ENCODE measurements at places on chromosomes 13 and 19.
A peak's percentile ranks its signal among the peaks of the same experiment; 100 is the strongest.

DNA sequence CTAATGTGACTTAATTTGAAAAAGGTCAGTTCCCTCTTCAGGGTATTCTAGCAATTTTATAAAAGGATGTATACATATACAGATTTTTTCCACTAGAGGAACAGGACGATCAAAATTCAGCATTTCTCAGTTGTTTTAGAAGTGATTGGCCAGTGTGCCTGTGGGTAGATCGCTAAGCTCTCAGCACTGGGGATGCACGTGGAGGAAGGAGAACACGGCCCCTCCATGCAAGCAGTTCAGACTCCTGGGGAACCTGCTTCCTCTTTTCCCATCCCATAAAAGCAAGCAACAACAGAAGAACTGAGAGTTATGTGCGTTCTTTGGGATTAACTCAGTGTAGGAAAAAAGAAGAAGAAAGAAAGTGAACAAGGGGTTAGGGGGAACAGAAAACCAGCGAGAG lies 328.8 kb downstream of the FOXO1 start:
- no peak for DNase-seq

DNA sequence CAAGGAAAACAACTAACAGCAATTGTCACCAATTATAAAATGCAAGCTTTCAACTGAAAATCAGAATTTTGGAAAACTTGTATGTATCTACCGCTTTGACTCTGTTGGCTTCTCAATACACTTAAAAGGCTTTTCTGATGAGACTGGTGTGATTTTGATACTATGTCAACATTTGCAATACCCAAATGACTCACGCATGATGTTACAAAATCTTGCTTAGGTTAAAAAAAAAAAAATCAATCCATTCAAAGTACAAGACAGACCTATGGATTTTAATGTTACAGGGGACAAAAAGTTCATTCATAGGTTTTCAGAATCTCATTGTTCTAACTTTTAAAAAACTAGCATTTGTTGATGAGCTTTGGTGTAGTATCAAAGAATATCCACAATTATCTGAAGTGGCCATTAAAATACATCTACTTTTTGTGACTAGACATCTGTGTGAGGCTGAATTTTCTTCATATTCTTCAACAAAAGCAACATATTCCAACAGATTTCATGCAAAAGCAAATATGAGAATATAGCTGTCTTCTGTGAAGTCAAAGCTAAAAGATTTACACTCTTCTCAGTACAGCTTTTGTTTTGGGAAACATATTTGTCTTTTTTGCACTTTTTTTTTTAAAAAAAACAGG lies 10.7 kb downstream of the ELF1 start:
- no peak for DNase-seq

GRCh38 chr13:77118134-77118533 lies 91.2 kb upstream of the FBXL3 start:
- no peak for DNase-seq

- no peak for DNase-seq
These were observed 6.9 kb downstream of the FUT2 start for GRCh38 chr19:48702701-48703100.

GRCh38 chr13:23986619-23987018 lies 89.3 kb upstream of the C1QTNF9B start:
- DNase-seq = no peak

DNA sequence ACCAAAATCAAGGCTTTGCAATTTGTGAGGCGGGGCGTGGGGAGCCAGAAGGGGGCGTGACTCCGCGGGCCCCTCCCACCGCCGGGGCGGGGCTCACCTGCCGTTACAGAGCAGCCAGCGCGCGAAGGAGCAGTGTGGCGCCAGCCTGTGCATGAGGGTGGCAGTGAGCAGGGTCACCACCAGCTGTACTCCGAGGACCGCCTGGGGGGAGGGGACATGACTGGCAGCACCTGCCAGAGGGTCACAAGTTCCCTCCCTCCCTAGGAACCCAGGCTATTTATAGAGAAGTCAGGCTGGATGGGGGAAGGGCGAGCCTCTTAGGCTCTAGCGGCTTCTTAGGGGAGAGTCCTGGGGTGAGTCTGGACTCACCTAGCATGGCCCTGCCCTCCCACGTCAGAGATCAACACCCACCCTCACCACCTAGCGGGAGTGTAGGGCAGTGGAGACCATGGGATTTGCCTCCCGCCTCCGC lies 3.6 kb downstream of the TMEM161A start:
- no peak for DNase-seq

GRCh38 chr19:46225558-46226004 lies 4.0 kb upstream of the IGFL1 start:
- DNase-seq = peak; percentile 4

DNA sequence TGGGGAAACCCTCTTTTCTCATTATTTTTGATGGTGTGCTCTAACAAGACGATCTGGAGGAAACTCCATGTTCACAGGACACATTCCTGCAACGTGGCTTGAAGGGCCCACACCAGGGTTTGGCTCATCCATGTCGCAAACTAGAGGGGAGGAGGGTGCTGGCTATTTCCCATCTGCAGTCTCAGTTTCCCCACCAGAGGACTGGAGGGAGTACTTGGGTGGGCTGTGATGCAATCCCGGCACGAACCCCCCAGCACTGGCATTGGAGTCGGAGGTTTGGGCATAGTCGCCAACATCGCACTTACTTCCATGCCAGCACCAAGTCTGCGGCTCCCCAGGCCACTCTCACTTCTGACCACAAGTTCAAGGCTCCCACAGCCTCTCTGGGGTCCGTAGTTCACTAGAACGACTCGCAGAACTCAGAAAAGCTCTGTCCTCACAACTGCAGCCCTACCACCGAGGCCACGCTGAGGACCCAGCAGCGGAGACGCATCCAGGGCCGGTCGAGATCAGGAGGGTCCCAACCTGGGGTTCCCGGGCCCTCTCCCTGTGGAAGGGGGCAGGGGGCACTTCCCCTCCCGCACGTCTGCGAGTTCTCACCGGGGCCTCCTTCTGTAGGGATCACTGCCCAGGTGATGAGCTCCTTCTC lies 165.6 kb upstream of the SOX1 start:
- no peak for DNase-seq

DNA sequence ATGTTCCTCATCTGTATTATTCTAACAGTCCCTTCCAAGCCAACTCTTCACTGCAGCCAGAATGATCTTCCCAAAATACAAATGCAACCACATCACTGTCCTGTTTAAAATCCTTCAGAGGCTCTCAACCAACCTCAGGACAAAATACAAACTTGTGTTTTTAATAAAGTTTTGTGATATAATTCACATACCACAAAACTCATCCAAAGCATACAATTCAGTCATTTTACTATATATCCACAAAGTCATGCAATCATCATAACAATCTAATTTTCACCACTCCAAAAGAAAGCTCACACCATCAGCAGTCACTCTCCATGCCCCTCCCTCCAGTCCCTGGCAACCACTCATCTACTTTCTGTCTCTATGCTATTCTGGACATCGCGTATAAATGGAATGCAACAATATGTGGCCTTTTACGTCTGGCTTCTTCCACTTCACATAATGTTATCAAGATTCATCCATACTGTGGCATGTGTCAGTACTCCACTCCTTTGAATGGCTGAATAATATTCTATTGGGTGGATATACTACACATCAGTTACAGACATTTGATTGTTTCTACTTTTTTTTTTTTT lies 81.7 kb upstream of the DOCK9 start:
- DNase-seq = no peak

GRCh38 chr19:49475191-49475917 lies 1.3 kb downstream of the FLT3LG start:
- no peak for DNase-seq

GRCh38 chr13:20716951-20717350 lies 13.5 kb downstream of the IL17D start:
- DNase-seq = no peak

DNA sequence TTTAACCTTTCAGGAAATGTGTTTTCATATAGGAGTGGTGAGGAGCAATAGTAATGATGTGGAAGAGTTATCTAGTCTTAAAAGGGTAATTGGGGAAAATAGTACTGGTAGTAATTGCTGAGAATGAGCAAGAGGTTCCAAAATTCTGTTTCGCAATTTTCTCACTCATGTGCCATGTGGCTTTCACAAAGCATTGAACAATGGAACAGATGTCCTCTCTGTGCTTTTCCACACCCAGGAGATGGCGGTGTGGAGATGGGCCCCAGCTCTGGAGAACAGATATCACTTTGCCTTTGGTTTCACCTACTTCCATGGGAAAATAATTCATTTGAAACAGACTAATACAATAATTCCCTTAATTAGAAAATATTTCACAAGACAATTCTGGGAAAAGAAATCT lies 170.0 kb upstream of the SLC10A2 start:
- DNase-seq = no peak

DNA sequence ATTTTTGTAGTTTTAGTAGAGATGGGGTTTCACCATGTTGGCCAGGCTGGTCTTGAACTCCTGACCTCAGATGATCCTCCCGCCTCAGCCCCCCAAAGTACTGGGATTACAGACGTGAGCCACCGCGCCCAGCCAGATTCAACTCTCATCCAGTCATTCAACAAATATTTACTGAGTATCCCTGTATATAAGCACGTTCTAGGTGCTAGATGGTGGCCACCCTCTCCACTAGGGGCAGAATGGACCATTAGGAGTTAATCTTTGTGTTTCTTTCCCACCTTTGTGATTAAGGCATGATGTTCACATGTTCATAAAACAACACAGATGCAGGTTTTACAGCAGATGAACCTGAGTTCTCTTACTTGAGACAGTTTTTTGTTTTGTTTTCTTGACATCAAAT lies 7.3 kb downstream of the SHKBP1 start:
- DNase-seq = peak; percentile 3

- no peak for DNase-seq
These were observed 141.3 kb downstream of the RNF17 start for GRCh38 chr13:24905242-24905641.

DNA sequence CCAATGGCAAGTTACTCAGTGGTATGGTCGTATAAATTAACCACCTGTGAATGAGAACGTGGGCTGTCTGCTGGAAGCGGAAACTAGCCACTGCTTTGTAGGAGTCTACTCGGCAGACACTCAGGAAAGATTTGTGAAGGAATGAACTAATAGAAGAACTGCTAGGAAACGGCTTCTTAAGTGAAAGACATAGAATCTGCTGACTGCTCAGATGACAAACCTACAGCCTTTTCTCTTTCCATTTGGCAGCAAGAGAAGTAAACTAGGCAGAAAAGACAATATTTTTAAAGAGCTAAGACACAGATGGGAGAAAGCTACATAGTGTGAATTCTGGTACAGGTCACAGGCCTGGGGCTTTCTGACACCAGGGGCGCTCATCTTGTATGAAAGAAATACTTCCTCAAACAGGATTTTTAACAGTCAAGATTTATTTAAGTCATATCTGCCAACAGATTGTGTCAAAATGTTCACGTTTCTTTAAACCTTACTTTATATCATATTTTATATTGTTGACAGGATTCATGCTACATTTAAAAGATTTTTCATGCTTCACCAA lies 78.4 kb downstream of the MIPEP start:
- DNase-seq = peak; percentile 0

GRCh38 chr13:105915146-105915850 lies 620.2 kb downstream of the EFNB2 start:
- no peak for DNase-seq

- DNase-seq = no peak
These were observed 1.1 kb downstream of the KEAP1 start for GRCh38 chr19:10501971-10502523.

DNA sequence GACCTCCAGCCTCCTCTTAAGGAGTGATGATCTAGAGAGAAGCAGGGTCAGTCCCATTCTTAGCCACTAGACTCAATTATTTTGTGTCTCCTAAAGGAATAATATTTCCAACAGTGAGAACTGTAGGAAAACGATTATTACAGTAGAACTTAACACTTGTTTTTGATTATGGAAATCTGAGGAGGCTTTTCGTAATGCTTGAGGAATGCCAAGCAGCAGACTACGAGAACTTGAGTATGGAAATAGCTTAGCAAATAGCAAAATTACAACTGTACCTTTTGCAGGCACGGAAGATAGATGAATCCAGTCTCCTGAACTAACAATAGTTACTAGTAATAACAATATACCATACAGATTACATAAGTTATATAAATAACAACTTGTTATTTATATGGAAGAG lies 12.2 kb downstream of the BRD4 start:
- DNase-seq = no peak

GRCh38 chr13:68927387-68928026 lies 1180.1 kb upstream of the ATXN8OS start:
- DNase-seq = peak; percentile 40

DNA sequence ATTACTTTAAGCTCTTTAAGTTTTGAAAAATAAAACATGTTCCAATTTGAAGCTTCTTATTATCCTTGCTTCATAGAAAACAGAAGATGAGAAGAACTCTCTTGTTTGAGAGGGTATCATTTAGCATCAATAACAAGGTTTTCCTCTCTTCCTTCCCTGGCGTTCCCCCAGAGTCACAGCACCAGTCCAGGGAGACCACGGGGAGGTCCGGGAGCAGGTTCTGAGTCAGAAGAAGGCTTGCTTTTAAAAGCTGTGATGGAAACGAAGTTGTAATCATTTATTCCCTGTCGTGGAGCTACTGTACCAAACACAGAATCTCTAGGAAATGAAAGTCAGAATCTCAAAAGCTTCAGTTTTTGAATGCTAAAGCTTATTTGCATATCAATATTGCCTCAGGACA lies 174.0 kb upstream of the LSM14A start:
- DNase-seq = no peak

GRCh38 chr13:102012299-102013293 lies 389.3 kb downstream of the FGF14 start:
- DNase-seq = no peak

DNA sequence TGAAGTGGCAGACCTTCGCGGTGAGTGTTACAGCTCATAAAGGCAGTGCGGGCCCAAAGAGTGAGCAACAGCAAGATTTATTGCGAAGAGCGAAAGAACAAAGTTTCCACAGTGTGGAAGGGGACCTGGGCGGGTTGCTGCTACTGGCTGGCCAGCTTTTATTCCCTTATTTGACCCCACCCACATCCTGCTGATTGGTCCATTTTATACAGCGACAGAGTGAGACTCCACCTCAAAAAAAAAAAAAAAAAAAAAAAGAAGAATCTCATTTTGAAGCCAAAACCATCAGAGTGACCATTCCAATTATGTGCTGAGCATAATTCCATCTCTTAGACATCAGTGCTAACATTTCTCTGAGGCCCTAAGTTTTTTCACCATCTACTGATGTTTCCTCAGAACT lies 1.9 kb upstream of the ZNF552 start:
- DNase-seq = no peak

- no peak for DNase-seq
These were observed 16.6 kb downstream of the OLFM4 start for GRCh38 chr13:53045189-53045588.

DNA sequence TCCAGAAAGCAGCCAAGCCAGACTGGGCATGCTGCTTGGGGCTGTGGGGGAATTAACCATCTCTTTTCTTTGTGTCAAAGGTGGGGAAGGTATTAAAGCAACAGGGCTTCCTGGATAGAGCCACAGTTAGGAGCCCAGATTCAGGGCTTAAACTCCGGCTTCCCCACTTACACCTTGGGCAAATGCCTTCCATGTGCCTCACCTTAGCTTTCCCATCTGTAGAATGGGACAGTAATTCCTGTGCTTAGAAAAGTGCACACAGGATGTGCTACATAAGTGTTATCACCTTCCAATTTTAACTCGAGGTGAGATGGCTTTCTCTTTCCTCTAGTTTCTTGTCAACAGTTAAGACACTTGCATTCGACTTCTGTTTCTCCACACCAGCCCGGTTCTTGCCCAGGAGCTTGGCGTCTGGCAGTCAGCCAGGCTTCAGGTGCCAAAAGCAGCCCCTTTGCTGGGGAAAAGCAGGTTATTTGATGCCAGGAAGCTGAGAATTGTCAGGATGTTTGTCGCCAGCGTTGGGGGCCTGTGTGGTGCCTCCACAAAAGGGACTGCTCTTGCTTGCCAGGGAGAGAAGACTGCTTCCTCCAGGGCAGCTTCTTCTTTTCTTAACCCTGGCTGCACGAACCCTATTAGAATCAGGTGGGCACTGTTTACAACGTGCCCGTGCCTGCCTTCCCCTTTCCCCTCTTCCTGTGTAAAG lies 79.2 kb downstream of the SIPA1L3 start:
- DNase-seq = peak; percentile 58
